ENCODE measurements at places on chromosomes 7 and 10.

DNA sequence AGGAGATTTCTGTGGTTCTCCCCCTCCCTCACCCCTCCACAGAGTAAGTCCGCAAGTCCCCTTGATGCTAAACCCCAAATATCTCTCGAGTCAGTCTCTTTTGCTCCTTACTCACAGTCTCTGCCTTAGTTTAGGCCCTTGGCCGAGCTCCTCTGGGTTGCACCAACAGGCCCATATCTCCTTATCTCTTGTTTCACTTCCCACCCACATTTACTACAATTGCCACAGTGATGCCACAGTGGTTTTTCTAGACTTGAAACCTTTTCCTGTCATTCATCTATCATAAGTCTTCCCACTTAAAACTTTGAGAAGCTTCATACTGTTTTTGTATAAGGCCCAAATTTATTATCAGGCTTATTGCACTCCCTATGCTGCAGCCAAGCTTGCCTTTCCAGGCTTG lies 23.4 kb upstream of the NME8 start:
- no peak for DNase-seq

GRCh38 chr7:91348711-91349110 lies 84.5 kb downstream of the FZD1 start:
- DNase-seq, result no peak

DNA sequence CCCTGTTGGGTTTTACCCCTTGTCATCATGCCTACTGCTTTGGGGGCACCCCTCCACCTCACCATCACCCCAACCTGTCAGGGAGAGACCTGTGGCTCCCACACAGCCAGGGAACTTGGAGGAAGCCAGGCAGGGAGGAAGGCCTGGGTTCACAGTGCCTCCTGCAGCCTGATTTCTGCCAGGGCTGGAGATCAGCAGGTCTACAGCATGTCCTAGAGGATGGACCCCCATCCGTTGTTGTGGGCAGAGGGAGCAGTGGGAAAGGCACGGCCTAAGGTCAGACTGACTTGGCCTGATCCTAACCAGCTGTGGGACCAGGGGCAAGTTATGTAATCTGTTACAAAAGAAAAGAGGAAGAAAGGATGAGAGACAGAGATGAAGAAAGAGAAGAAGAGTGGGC lies 28.2 kb downstream of the ZCCHC24 start:
- no peak for DNase-seq

GRCh38 chr10:649445-649797 lies 40.0 kb downstream of the DIP2C start:
- no peak for DNase-seq
